ENCODE measurements at places on chromosomes 4 and X. TPM values are rescaled to one million over a fixed set of nuclear protein-coding genes. Genes with fewer than 3 reads are reported as not detected.
A peak's percentile ranks its signal among the peaks of the same experiment; 100 is the strongest.

DNA sequence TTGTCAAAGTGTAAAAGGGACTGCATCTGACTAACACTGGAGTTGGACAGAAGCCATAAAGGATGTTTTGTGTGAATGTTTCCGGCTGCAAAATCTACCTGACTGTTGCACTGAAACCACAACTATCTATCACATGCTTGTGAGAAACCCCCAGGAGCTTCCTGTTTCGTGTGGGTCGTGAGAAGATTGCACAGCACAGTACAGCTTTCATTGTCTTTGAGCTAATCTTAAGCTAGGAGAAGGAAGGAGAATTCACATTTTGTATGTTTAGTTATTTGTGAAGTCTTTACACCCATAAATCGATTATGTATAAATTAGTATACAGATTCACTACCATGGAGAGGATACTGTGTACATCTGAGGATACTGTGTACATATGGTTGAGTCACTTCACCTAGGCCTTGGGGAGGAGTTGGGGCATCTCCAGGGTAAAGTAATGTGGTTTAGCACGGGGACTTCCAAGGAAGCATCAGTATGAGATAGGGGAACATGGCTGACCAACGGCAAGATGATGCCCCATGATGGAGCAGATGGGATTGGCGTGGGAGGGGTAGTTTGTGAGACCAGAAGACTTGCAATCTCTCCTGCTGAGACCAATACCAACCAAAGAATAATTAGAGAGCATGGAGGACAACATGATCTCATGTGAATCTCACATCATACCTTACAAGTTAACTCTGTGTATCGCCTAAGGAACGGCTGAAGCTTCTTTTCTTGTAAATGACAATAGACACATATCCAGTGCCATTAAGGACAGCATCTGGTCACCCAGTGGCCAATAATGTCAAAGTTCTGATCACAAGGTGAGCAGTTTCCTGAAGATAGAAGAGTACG is 43.1 kb upstream of the FAM9C start:
- H3K27ac ChIP-seq = no peak overlapping the region
- no peaks in the 10 kb centered on the region for H3K27me3 ChIP-seq
- H3K4me1 ChIP-seq = peaks cover 8% of the 10 kb centered on the region
- H3K36me3 ChIP-seq = no peaks in the 10 kb centered on the region

GRCh38 chr4:141425124-141425523 is 204.4 kb downstream of the ZNF330 start:
- H3K36me3 ChIP-seq = no peaks in the 10 kb centered on the region
- H3K27me3 ChIP-seq = no peaks in the 10 kb centered on the region
- no peak overlapping the region for H3K27ac ChIP-seq
- DNase-seq = no peak
- no peak overlapping the region for H3K4me3 ChIP-seq

DNA sequence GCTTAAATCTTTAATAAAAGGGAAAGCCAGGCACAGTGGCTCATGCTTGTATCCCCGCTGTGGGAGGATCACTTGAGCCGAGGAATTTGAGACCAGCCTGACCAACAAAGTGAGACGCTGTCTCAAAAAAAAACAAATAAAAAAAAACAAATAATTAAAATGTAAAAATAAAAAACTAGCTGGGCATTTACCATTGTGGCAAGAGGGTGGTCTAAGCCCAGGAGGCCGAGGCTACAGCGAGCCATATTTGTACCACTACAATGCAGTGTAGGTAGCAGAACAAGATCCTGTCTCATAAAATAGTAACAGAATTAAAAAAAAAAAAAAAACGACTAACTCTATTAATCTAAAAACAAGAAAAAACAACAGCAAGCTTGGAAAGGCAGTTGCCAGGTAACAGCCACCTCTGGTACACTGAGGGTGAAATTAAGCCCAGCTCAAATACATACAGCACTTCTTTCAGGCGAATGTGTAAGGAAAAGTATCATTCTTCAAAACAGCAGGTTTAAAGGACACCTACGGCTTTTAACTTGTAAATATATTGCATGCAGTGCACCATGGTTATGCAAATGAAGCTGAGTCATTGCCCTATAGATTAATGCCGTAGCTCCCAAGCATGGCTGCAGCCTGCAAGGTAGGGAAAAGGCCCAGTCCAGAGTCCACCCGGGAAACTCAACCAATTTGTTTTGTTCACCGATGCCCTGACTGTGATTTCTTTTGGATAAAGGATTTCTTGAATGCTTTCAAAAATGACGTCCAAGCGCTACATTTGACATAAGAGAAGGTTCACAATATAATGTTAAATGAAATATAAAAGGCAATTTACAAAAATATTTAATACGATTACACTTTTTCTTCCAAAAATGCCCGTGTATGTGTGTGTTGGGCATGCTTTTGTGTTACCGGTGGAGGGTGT is 14.5 kb upstream of the TXLNG start:
- H3K27ac ChIP-seq = no peak overlapping the region
- no peaks in the 10 kb centered on the region for H3K4me1 ChIP-seq
- no peaks in the 10 kb centered on the region for H3K36me3 ChIP-seq
- H3K4me3 ChIP-seq = no peak overlapping the region

DNA sequence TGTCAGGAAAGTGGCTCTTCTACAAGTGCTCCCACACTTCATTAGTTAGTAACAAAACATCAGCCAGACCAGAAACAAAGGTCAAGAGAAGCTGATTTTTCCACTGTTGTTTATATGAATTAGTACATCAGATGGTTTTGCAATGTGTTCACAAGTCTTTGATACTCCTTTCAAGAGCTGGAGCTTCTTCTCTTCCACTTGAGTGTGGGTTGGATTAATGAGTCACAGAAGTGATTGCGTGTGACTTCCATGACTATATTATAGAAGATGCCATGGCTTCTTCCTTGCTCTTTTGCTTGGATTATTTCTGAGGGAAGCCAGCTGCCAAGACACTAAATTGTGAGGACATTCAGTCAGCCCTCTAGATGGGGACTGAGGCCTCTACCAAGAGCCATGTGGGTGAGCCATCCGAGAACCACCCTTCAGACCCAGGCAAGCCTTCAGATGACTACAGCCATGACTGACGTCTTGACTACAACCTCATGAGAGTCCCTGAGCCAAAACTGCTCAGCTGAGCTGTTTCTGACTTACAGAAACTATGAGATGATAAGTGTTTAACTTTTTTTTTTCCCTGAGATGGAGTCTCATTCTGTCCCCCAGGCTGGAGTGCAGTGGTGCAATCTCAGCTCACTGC is 18.1 kb downstream of the SOWAHB start:
- no peaks in the 10 kb centered on the region for H3K36me3 ChIP-seq
- no peak for DNase-seq
- H3K4me1 ChIP-seq = no peaks in the 10 kb centered on the region
- H3K27ac ChIP-seq = no peak overlapping the region
- H3K27me3 ChIP-seq = no peaks in the 10 kb centered on the region

- no peak overlapping the region for H3K4me3 ChIP-seq
- no peaks in the 10 kb centered on the region for H3K27me3 ChIP-seq
- H3K36me3 ChIP-seq = no peaks in the 10 kb centered on the region
- no peak for DNase-seq
- H3K27ac ChIP-seq = no peak overlapping the region
- no peaks in the 10 kb centered on the region for H3K4me1 ChIP-seq
Observed at GRCh38 chr4:182325397-182325796, 82.2 kb downstream of the TENM3 start.

DNA sequence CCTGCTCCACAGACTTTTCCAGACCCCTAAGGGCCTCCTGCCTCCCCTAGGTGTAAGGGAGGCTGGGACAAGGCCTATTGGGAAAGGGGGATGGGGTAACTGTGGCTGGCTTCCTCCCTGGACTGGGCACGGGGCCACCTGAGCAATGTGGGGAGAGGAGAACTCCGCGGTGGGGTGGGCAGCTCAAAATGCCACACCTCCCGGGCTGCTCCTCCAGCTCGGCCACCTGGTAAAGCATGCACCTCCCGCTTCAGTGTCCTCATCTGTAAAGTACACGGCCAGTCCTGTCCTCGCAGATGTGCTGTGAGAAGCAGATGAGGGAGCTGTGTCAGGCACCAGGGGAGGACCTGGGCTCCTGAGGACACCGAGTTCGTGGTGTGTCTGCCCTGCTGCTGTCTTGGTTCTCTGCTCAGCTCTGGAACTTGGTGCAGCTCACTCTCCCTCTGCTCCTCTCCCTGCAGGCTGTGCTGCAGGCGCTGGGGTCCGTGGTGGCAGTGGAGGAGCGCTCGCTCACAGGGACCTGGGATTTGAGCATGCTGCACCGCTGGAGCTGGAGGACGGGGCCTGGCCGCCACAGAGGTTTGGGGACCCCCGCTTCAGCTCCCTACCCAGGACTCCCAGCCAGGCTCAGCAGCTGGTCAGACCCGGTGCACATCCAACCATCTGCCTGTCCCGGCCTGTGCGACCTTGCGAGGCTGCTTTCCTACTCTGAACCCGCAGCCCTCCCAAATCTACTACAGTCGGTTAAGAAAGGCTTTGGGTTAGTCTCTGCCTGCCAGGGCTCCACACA is 20.8 kb upstream of the MRFAP1 start:
- no peaks in the 10 kb centered on the region for H3K4me1 ChIP-seq
- no peak overlapping the region for H3K4me3 ChIP-seq
- H3K27me3 ChIP-seq = no peaks in the 10 kb centered on the region
- H3K36me3 ChIP-seq = peaks cover 70% of the 10 kb centered on the region
- no peak overlapping the region for H3K27ac ChIP-seq

- no peaks in the 10 kb centered on the region for H3K27me3 ChIP-seq
- H3K4me1 ChIP-seq = no peaks in the 10 kb centered on the region
- H3K27ac ChIP-seq = no peak overlapping the region
- H3K36me3 ChIP-seq = peaks cover 21% of the 10 kb centered on the region
- DNase-seq = no peak
Observed at GRCh38 chr4:13455411-13455810, 28.7 kb downstream of the RAB28 start.

- peaks cover 23% of the 10 kb centered on the region for H3K4me1 ChIP-seq
- peak; percentile 75 for DNase-seq
Observed at GRCh38 chr4:104494822-104495559, at the start of gene CXXC4. Gene CXXC4, minus strand, starts transcription at chr4:104494894. Its CDS starts 3,092 bp downstream, at chr4:104491802.

DNA sequence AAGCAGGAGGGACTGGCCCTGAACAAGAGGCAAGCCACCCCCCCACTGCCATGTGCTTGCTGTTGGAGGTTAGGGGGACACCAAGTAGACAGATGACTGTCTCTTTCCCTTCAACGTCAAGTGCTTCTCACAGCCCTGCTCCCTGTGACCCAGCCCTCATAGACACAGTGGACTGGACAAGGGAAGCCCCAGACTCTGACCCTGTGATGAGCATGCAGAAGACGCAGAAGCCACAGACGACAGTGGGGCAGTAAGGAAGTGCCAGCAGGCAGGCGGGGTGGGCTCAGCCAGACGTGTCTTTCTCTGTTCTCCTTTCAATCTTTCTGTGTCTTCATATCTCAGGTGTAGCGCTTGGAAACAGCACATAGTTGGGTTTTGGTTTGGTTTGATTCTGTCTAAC is 2.4 kb upstream of the L1CAM start:
- no peaks in the 10 kb centered on the region for H3K36me3 ChIP-seq
- H3K4me1 ChIP-seq = peaks cover 4% of the 10 kb centered on the region
- peaks cover 27% of the 10 kb centered on the region for H3K27me3 ChIP-seq

- H3K4me3 ChIP-seq = no peak overlapping the region
- H3K27ac ChIP-seq = no peak overlapping the region
- no peaks in the 10 kb centered on the region for H3K36me3 ChIP-seq
Observed at GRCh38 chr4:90071289-90072235, 55.6 kb upstream of the CCSER1 start.

DNA sequence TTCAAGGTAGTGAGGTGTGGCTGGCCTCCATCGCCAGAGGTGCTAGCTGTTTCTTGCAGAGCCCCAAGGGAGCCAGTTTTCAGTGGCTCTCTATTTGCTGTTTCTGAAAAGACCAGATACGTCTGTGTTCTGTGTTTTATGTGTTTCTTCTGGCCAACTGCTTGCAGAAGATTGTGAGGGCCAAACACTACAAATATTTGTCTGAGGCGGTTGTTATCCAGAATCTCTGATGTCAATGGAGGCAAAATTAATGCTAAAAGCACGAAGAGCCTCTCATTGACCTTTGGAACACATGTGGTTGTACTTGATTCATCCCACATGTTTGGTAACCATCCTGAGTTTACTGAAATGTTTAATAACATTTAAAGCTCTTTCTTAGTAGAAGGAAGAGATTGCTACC is 113.9 kb downstream of the CT47B1 start:
- H3K36me3 ChIP-seq = no peaks in the 10 kb centered on the region
- no peaks in the 10 kb centered on the region for H3K27me3 ChIP-seq
- H3K4me1 ChIP-seq = no peaks in the 10 kb centered on the region
- no peak overlapping the region for H3K27ac ChIP-seq
- no peak overlapping the region for H3K4me3 ChIP-seq
- DNase-seq = no peak

DNA sequence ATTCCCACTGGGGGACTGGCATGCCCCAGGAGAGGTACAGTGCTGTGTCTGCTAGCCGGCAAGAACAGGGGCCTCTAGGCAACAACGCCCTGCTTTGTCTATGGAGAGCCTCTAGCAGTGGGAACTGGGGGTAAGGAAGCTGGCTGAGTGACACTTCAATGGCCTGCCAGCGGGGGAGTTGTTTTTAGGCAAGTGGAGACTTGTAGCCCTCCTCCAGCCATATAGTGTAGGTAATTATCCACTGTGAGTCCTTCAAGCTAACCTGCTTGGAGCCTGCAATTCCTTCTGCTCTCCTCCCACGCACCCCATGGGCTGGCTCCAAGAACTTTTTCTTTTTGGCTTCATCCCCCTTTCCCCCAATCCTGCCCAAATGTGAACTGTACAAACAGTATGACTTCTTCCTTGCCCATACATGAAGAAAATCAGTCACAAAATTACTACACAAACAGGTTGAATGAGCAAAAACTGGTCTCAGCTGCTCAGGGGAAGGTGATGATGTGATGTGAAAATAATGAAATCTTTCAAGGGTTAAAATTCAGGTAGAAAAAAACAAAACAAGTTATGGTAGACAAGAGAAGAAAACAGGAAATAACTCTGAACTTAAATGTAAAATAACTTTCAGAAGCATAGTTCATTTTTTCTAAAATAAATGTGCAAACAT is 33.1 kb downstream of the LEF1 start:
- no peaks in the 10 kb centered on the region for H3K4me1 ChIP-seq
- H3K27ac ChIP-seq = no peak overlapping the region
- no peak for DNase-seq
- H3K4me3 ChIP-seq = no peak overlapping the region

The GABRQ gene
- total RNA-seq = 0.05 TPM

The TRAM1L1 gene
- total RNA-seq = 1.4 TPM

The SHROOM4 gene
- total RNA-seq = 12.8 TPM

The TRIM61 gene
- 1.8 TPM for total RNA-seq

The ARSJ gene
- 6.6 TPM for total RNA-seq

The ZFX gene
- 57.6 TPM for total RNA-seq

The WDR17 gene
- 0.11 TPM for total RNA-seq

The RHOXF2B gene
- total RNA-seq = not detected
